ENCODE measurements at places on chromosomes 3 and 15. TPM values are rescaled to one million over a fixed set of nuclear protein-coding genes. Genes with fewer than 3 reads are reported as not detected.

The NR2E3 gene
- not detected for total RNA-seq

The HEXA gene
- total RNA-seq = 61.0 TPM

DNA sequence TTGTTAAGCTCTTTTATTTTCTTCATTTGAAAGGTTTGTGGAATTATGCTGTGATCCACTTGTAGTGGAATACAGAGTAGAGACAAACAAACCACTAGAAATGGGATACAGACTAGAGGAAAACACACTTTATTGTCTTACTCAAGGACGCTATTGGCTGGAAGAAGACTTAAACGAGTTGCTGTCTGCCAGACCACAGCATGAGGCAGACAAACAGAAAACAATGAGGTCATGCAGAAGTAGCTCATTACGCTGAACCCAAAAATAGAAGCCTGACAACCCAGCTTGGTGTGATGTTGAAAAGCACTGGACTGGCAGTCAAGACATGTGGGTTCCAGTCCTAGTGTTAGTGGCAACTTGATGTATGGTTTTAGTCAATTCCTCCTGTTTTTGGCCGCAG is 62.4 kb upstream of the P3H2 start:
- no peak overlapping the region for H3K4me3 ChIP-seq
- no peaks in the 10 kb centered on the region for H3K36me3 ChIP-seq
- H3K27me3 ChIP-seq = peaks cover 1% of the 10 kb centered on the region
- H3K4me1 ChIP-seq = no peaks in the 10 kb centered on the region
- no peak overlapping the region for H3K27ac ChIP-seq

The FGD5 gene
- not detected for total RNA-seq

- peaks cover 11% of the 10 kb centered on the region for H3K27me3 ChIP-seq
- no peak for DNase-seq
- peaks cover 13% of the 10 kb centered on the region for H3K4me1 ChIP-seq
These were observed 77.5 kb upstream of the IL12A start for GRCh38 chr3:159910991-159911663.
